ENCODE measurements at places on chromosomes 2 and 18. TPM values are rescaled to one million over a fixed set of nuclear protein-coding genes. Genes with fewer than 3 reads are reported as not detected.
A peak's percentile ranks its signal among the peaks of the same experiment; 100 is the strongest.

DNA sequence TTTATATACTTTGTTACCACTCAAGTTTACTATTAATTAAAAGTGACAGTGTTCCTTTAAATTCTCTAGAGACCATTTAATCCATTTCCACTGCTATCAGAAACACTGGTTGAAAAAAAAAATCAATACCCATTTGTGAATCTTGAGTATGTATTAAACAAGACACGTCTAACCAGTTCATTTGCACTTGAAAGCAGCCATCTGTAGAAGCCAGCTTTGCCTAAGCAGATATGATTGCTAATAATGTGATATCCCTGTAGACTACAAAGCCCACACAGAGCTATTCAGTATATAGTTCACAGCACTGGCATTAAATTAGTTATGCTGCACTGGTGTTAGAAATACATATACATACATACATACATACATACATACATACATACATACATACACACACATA, 111.8 kb upstream of the SP3 start:
- DNase-seq = no peak

DNA sequence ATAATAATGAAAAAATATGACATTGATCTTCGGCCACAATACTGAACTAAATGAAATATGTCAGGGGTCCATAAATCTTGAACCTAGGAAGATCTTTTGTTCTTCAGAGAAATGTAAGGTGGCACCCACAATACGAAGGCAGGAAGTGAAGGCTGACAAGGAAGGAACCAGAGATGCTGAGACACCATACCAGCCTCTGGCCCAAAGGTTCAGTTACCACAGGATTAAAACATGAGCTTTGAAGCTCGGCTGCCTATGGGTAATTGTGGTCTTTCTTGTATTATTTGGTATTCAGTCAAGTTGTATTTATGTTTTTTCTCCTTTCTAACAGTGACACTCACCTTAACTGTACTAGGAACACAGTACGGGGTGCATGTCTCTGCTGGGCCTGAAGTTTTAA, 448.8 kb upstream of the SETBP1 start:
- no peak for DNase-seq

DNA sequence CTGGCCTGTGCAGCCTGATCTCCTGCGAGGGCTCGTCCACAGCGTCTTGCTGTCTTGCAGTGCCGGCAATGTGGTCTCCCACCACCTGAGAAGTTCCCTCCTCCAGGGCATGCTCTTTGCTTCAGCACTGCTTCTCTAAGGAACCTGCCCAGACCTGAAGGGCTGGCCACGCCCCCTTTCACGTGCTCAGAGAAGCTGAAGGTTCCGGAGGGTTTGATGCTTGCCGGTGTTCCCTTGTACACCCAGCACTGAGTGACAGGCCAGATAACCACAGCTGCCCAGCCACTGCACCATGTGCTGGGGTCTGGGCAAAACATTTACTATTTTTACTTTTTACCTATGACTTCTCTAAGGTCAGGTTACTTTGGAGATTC, 1.7 kb upstream of the POLR2D start:
- peak; percentile 92 for DNase-seq

DNA sequence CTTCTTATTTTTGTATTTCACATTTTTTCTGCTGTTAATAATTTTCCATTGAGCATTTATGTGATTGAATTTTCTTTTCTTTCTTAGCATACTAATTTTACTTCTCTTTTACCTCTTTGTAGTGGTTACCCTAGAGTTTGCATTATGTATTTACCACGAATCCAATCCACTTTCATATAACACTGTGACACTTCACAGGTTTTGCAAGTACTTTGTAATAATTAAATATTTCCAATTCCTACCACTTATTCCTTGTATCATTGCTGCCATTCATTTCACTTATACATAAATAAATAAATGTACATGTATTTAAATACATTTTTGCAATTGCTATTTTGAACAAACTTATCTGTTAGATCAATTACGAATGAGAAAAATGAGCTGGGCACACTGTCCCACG, 110.8 kb downstream of the TGIF1 start:
- DNase-seq = no peak

DNA sequence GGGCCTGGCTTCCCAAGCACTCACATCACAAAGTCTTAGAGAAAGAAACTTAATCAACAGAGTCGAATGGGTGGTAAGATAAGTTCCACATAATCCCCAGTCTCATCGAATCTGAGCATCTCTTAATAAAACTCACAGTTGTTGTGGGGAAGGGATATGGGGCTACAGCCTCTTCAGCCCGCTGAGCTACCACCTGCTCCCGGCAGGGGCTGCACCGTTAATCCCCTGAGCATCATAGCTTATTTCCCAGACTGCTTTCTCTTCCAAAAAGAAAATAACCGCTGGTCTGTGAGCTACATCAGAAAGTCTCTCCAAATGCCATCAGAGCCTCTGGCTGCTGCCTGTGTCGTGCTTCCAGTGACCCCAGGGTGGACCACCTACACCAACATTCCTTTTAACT, 139.4 kb upstream of the CELF4 start:
- DNase-seq = no peak

- no peak for DNase-seq
These were observed 490.0 kb downstream of the TXNL1 start for GRCh38 chr18:56148373-56148772.

- peak; percentile 37 for DNase-seq
These were observed 207.5 kb upstream of the HAAO start for GRCh38 chr2:42999856-43000241.

- no peak for DNase-seq
These were observed 11.9 kb upstream of the TMEM182 start for GRCh38 chr2:102749938-102750337.

- DNase-seq = no peak
These were observed 42.1 kb downstream of the NOP58 start for GRCh38 chr2:202307690-202308089.

- DNase-seq = no peak
These were observed 92.6 kb downstream of the VAPA start for GRCh38 chr18:10006311-10006893.

LONRF2 gene
- not detected for total RNA-seq

CAPN10 gene
- total RNA-seq = 27.8 TPM

SCN7A gene
- total RNA-seq = 0.23 TPM

SKOR2 gene
- not detected for total RNA-seq
